ENCODE measurements at places on chromosomes 16 and 17. TPM values are rescaled to one million over a fixed set of nuclear protein-coding genes. Genes with fewer than 3 reads are reported as not detected.

SERPINF2 gene
- 3.9 TPM for total RNA-seq

GUCY2D gene
- total RNA-seq = not detected

HOXB4 gene
- 1.0 TPM for total RNA-seq

FN3K gene
- total RNA-seq = 5.2 TPM

ZP2 gene
- not detected for total RNA-seq

CDRT15 gene
- not detected for total RNA-seq

PPP1R1B gene
- 43.7 TPM for total RNA-seq

ZSCAN10 gene
- not detected for total RNA-seq

TVP23A gene
- 0.64 TPM for total RNA-seq

CDH8 gene
- 0.42 TPM for total RNA-seq

MPV17L gene
- 3.9 TPM for total RNA-seq

MYH1 gene
- not detected for total RNA-seq

SMIM5 gene
- 11.8 TPM for total RNA-seq

ZNF23 gene
- 5.2 TPM for total RNA-seq

CACNB1 gene
- total RNA-seq = 8.0 TPM

GRAP gene
- 1.1 TPM for total RNA-seq

EVI2A gene
- total RNA-seq = 3.3 TPM

CA7 gene
- not detected for total RNA-seq

MT2A gene
- 375 TPM for total RNA-seq

TADA2A gene
- 39.3 TPM for total RNA-seq

TPSG1 gene
- total RNA-seq = not detected

DHRS7C gene
- not detected for total RNA-seq

RARA gene
- 32.1 TPM for total RNA-seq

VMO1 gene
- 1.4 TPM for total RNA-seq

SLFN12 gene
- total RNA-seq = 1.2 TPM

PTX4 gene
- not detected for total RNA-seq

CACNA1H gene
- 27.4 TPM for total RNA-seq

ZG16 gene
- 0.89 TPM for total RNA-seq

KRT33B gene
- total RNA-seq = not detected

BRIP1 gene
- 0.89 TPM for total RNA-seq

TEDC2 gene
- total RNA-seq = 1.4 TPM

RHOT2 gene
- 110 TPM for total RNA-seq

CCDC78 gene
- total RNA-seq = 0.64 TPM

ZNF764 gene
- total RNA-seq = 10.5 TPM

AATK gene
- total RNA-seq = 0.89 TPM

KRT31 gene
- total RNA-seq = 38.5 TPM

ABI3 gene
- total RNA-seq = 3.1 TPM

KRTAP2-1 gene
- not detected for total RNA-seq
